T-helper 1 cell (primary cell): ENCODE measurements at places on chromosomes 13 and 19.

DNA sequence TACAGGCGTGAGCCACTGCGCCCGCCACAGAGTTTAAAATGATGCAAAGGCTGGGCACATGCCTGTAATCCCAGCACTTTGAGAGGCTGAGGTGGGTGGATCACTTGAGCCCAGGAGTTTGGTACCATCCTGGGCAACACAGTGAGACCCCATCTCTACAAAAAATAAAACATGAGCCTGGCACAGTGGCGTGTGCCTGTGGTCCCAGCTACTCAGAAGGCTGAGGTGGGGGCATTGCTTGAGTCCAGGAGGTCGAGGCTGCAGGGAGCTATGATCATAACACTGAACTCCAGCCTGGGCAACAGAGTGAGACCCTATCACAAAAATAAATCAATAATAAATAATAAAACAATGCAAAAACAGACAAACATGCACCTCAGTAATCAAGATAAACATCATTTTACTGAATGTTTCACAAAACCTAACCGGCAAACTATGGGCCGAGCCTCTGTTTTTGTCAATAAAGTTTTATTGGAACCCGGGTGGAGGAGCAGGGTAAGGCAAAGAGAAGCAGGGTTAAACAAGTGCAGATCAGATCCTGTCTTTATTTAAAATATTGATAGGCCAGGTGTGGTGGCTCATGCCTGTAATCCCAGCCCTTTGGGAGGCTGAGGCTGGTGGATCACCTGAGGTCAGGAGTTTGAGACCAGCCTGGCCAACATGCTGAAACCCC, 2.0 kb upstream of the PEAK3 start:
- no peak for DNase-seq

GRCh38 chr13:39452417-39452816, 150.6 kb downstream of the LHFPL6 start:
- DNase-seq: no peak

DNA sequence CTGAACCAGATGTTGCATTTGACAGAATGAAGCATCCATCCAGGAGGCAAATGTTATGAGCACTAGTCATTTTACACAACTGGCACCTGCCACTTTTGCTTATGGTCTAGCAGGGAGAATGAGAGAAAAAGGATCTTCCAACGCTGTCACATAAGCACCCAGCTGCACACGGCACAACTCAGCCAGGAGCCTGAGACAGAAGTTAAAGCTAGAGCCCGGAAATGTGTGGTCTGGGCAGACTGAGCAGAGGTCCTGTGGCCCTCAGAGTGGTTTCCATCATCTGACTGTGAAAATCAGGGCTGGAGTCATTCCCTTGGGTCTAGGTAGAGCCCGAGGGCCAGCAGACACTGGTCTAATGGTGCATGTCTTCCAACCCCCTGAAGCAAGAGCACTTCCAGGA, 78.4 kb upstream of the XPO4 start:
- no peak for DNase-seq

DNA sequence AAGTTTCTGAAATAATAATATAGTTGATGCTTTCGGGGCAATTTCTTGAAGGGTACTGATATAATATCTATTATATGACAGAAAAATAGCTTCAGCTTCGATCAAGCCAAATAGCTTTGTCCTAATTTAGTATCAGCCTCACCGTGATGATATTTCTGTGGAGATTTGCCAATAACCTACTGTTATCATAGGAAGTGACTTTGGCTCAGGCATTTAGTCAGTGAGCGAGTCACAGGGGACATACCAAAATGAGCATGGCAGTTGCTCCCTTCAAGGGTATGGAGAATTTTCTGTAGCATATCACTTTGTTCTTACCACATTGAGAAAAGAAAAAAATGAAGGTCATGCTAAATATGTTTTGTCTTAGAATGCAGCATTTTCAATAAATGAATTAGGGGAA, 767.6 kb upstream of the SLITRK1 start:
- DNase-seq: no peak

DNA sequence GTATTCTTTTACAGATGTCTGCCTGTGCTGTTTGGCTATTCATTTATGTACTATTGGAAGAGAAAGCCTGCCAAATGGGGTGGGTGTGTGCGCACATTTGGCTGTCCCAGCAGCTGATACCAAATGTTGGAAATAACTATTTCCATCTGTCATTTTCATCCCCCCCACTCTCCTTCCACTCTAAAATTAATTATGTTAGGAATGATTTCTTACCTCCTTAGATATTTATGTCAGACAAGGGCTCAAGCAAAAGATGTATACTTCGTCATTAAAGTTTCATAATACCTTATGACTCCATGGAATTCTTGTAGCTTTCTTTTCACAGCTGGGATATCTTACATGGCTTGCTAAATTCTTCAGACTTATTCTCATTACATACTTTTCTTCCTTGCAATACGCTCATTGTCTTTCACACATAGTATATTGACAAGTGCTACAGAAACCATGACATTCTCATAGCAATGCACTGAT, 18.6 kb downstream of the ITM2B start:
- DNase-seq: no peak

GRCh38 chr13:43573361-43573740, 213.4 kb downstream of the ENOX1 start:
- no peak for DNase-seq

DNA sequence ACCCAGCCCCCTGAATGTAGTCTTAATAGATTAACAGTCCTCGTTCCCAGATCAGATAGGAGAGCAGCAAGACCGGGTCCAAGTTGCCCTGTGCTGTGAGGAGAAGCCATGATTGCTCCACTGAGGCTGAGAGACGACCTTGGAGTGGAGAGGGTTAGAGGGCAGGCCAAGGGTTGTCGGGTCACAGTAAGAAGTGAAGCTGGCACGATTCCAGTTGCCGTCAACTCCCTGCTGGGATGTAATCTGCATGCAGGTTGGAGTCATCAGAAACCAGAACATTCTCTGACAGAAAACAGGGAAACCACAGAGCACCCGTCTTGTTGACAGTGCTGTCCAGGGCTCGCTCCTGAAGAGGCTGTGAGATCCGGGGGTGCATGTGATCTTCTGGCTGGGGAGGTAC, 19.0 kb upstream of the ATP11A start:
- no peak for DNase-seq

- DNase-seq: no peak
Measured at GRCh38 chr13:21759463-21759862, 88.6 kb downstream of the FGF9 start.

GRCh38 chr13:111597191-111597611, 276.8 kb downstream of the TEX29 start:
- no peak for DNase-seq

DNA sequence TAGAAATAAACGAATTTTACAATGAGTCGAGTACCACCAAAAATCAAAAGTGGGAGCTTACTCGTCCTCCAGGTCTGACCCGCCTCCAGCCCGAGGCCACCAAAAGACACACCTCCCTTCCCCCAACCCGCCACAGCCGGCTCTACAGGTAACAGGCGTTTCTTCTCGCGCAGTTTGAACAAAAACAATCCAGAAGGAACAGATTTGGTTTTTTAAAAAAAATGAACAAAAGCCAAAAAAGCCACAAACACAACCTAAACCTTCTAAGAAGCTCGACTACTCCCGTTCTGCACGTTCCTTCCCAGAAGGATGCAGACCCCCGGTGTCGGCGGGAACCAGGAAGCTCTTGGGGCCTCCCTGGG, 671 bp downstream of the ZDHHC20 start:
- DNase-seq: peak; percentile 47

GRCh38 chr13:70310396-70311119, 202.3 kb upstream of the KLHL1 start:
- DNase-seq: no peak

DNA sequence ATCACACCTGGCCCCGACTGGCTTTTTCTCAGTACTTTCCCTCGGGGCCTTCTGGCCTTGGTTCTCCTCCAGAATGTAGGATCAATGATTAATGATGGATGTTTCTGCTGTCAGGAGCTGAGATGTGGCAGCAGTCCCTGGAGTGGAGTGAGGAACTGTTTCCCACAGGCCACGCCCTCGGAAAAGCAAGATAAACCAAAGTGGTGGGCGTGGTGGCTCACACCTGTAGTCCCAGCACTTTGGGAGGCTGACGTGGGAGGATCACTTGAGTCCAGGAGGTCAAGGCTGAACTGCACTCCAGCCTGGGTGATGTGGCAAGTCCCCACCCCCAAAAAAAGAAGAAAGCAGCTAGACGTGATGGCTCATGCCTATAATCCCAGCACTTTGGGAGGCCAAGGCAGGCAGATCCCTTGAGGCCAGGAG, 7.1 kb upstream of the SHFL start:
- DNase-seq: no peak
